ENCODE measurements at places on chromosomes 12 and 14.
A peak's percentile ranks its signal among the peaks of the same experiment; 100 is the strongest.

GRCh38 chr14:59656473-59656872 lies 79.9 kb upstream of the CCDC175 start:
- DNase-seq: no peak

DNA sequence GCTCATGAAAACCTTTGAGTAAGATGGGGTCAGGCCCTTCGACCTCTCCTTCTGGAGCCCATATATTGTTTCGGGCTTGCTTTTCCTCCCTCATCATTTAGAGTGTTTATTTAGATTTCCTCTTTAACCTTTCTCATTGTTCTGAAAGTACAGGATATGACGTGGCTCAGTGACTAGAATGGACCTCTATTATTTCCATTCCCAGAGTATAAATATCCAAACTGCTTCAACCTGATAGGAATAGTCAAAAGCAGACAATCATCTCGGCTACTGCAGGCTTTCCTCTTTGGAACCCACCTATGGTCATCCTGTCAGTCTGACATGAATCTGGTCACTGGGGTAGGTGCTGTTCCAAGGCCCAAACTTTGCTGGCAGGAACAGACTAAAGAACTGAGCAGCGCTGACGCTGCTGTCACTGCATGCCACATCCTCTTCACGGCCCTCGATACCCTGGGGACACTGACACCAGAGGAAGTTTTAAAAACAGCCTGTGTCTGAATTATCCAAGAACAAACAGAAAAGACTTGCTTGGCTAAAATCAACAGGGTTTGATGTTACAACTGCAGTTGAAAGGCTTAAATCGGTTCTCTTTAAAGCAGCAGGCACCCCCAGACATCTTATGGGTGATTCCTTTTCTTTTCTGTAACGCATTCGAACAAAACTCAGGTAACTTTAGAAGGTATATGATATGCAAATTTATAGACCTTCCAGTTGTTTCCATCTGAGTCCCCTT lies 5.0 kb upstream of the DDX47 start:
- DNase-seq: peak; percentile 59

DNA sequence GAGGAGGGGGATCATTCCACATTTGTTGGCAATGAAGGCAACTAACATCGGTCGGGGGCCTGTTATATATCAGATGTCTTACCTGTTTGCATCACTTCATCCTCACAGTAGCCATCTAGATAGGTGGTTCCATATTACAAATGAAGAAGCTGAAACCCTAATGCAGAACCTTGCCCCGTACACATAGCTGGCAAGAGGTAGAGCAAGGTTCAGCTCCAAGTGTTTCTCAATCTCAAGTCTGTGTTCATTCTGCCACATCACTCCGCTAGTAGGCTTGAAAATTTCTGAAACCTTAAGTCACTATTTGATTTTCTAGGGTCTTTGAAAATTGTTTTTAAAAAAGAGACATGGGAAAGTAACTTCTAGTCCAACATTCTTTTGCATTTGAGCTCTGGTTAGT lies 17.0 kb downstream of the AVPR1A start:
- no peak for DNase-seq

DNA sequence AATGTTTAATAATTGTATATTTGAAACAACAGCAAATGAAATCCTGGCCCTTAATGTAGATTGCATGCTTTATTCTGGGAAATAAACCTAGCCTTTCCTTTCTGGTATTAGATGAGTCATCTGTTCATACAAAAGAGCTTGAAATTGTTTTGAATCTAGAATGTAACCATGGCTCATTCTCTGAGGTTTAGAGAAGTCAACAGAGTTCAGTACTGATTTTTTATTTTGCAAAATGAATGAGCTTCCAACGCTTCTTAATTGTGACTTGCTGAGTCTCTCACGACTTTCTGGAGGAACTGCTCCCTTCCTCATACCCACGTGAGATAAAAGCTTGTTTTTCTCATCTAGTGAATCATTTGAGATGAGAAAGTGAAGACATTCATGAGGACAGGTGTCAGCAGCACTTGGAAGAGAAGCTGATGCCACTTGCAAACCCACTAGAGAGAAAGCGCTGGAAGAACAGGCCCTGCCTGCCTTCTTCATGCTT lies 509.6 kb downstream of the VRK1 start:
- DNase-seq: no peak

GRCh38 chr14:57870686-57871457 lies 5.0 kb upstream of the SLC35F4 start:
- no peak for DNase-seq

DNA sequence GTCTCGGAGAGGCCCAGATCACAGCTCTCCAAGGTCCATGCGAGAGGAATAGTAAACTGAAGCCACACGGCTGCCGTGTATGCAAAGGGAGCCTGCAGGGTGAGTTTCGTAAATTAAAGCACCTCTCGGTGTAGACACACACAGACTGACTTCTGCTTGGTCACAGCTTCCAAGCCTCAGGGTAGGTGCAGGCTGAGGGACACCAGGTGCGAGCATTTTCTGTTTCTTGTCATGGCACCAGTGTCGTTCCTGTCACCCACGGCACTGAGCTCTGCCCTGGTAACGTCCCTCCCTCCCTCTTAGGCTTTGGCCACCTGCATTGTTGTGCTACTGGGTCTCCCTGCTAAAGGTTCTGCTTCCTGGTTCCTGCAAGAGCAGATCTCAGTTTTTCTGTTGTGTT lies 76.2 kb upstream of the DYNC1H1 start:
- DNase-seq: no peak

DNA sequence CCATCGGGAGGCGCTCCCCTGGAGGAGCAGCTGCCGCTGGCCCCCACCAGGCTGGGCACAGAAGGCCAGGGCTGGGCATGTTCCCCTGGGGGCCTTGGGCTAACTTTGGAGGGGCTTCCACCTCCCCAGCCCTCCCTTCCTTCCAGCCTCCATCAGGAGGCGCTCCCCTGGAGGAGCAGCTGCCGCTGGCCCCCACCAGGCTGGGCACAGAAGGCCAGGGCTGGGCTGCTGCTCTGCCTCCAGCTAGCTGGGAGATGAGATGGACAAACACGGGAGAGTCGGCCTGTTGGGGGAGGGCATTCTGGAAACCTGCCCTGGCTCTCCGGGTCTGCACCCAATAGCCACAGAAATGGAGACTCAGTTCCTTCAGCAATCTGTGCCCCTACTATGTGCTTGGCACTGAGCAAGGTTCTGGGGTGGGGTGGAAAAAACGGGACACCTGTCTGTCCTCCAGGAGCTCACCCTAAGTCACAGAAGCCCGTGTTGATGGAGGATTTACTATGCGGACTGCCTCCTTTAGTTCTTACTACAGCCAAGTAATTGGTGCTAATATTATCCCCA lies 39.0 kb upstream of the CORO1C start:
- no peak for DNase-seq

DNA sequence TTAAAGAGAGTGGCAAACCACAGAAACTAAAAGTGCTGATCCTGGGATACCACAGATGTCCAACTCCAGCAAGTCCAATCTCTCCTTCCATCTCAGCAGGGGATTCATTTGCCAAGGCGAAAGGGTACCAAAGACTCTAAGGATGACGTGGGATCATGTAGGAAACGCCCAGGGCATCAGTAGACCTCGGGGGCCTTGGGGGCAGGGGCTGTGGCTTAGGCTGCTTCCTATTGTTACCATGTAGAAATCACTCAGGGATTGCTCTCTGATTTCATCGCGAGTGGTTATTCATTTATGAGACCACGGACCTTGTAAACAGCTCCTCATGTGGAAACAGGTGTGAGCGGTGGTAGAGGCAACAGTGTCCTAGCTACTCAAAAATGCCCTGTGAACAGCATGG lies 149.3 kb upstream of the FKBP4 start:
- no peak for DNase-seq

DNA sequence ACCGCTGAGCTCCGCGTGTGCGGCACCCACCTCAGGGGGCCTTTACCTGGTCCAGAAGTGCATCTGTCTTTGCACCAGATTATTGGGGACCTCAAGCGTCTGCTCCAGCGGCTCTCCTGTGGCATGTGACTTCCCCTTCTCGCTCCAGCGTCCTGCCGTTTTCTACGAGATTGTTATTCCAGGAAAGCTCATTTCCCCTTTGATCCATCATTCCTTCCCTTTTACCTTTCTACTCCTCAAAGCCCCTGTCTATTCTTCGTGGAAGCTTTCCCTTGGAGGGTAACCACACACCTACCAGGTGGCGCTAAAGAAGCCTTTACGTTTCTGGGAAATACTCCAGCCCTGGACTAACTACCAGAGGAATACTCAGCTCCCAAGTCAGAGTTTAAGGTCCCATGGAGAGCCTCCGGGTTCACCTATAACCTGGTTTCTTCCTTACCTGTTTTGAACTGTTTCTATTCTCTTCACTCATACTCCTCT lies 1.5 kb downstream of the FKBP4 start:
- DNase-seq: no peak

DNA sequence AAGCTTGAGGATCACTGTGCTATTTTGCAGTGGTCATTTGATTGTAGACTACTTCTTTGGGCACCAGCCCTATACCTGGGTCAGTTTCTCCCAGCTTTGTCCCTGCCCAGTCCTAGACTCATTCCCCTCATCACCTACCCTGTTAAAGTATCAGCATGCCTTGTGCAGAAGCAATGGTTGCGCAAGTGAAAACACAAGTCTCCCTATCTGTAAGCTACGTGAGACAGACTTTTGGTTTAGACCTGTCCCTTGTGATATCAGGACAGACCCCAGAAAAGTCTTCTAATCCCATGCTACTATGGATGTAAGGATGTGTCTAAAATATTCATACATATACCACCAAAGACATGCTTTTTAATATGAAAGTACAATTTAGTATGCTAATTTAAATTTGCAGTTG lies 88.8 kb upstream of the ATP2B1 start:
- DNase-seq: no peak

GRCh38 chr12:2877047-2877952 lies at the start of the genes FOXM1 and RHNO1:
FOXM1 (minus strand) TSS chr12:2877174; CDS start chr12:2874478, 2,696 bp downstream.
RHNO1 (plus strand) TSS chr12:2877223; CDS start chr12:2885367, 8,144 bp downstream.
- DNase-seq: peak; percentile 89

DNA sequence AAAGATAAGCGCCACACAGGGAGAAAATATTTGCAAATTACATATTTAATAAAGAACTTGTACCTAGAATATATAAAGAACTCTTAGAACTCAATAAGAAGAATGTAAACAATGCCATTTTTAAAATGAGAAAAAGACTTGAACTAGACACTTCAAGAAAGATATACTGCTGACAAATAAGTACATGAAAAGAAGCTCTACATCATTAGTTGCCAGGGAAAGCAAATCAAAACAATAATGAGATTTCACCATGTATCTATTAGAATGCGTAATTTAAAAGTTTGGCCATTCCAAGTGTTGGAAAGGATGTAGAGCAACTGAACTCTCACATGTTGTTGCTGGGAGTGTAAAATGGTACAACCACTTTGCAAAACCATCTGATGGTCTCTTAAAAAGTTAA lies 6.9 kb upstream of the CLEC4E start:
- no peak for DNase-seq

DNA sequence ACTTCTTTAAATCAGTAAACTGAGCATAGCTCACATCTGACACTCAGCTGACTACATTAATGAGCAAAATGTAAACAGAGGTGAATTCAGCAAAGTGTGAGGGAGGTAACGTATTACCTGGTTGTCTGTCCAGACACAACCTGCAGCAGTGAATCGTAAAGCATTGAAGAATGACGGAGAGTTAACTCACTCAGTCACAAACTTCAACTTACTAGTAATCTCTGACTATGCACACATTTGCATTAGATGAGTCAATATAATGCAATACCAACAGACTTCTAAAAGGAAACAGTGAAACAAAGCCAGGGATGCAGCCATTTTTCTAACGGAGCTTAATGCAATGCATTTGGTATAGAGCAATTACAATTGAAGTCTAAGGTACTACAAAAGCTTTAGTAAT lies 40.0 kb downstream of the STX2 start:
- DNase-seq: no peak

DNA sequence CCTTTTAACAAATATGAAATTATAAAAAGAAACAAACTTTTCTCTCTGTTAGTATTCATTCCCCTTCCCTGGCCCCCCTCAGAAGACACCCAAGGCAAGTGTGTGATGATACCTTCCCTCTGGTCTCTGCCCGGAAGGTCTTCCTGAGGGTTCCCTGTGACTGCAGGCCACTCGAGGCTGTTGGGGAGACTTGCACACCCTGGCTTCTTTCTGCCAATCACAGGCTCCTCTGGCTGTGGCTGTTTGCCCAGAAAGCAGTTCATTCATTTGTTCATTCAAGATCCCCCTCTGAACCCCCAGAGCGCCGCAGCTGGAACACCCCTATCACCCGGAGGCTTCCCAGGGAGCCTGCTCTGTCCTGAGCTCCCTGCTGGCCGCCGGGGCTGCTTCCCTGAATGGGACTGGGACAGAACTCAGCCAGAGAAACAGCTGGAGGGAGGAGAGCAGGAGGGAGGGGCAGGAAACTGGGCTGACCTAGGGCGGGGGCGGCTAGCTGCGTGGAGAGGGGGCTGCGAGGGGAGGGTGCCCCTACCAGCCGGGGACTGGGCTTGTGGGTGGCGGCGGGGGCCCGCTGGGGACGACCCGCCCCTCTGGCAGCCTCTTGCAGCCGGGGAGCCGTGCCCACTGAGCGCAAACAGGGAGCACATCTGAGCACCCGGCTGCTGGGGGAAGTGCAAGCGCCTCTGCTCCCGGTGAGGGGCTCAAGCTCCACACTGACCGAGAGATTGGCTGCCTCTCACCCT lies at the start of gene CMKLR1:
CMKLR1 (minus strand) TSS at position 397 of the 743 bp plus-strand sequence. CDS start 45,720 bp downstream, outside the sequence.
- DNase-seq: no peak

- DNase-seq: no peak
Measured at GRCh38 chr12:89721291-89721987, 12.8 kb upstream of the ATP2B1 start.

DNA sequence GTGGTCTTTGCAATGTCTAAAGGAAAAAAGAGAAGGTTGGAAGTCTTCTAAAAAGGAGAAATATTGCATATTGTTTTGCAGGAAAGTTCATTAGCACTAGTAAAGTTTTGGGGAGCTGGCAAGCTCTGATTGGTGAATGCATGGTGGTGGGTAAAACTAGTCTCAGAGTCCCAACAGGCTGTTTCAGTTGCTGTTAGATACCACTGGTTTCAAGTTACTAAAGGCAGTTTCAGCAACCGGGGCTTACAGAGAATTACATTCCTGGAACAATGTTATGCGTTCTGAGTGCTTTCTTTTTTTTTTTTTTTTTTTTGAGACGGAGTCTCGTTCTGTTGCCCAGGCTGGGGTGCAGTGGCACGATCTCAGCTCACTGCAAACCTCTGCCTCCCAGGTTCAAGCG lies 208.2 kb downstream of the EPS8 start:
- DNase-seq: no peak

DNA sequence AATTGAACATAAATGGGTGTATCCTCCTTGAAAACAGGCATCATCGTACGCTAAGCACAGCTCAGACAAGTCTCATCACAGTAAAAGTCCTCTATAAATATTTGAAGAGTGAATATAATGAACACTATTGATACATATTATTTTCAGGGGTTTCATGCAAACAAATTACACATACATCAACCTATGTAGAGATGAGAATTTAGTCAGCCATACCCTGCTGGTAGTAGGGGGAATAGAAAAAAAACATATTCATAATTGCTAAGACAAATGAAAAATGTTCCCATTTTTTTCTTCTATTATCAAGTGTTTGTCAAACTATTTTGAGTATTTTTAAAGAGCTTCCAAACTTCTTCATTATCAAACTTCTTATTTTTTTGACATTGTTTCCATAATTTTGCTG lies 205.6 kb upstream of the SOX5 start:
- DNase-seq: no peak

- DNase-seq: no peak
Measured at GRCh38 chr12:55746913-55747231, 4.0 kb downstream of the GDF11 start.
